Caki2 (cell line): ENCODE measurements at places on chromosomes 16 and 17. TPM values are rescaled to one million over a fixed set of nuclear protein-coding genes. Genes with fewer than 3 reads are reported as not detected.

Gene CKLF
- total RNA-seq: 128 and 135 TPM in 2 replicates

Gene CSF3
- total RNA-seq: not detected in 2 replicates

Gene RNF227
- total RNA-seq: 2.0 and 2.6 TPM in 2 replicates

Gene SPEM2
- not detected in 2 replicates for total RNA-seq

Gene EVI2B
- not detected in 2 replicates for total RNA-seq

Gene ASGR1
- total RNA-seq: not detected in 2 replicates

Gene KLHL36
- 48.2 and 56.6 TPM in 2 replicates for total RNA-seq

Gene KIAA0513
- total RNA-seq: 1.0 and 1.7 TPM in 2 replicates

Gene STAC2
- not detected in 2 replicates for total RNA-seq

Gene HOXB4
- 2.6 and 2.7 TPM in 2 replicates for total RNA-seq

Gene GDE1
- 85.5 and 97.7 TPM in 2 replicates for total RNA-seq

Gene RPS15A
- 1,578 and 2,750 TPM in 2 replicates for total RNA-seq
